ENCODE measurements at places on chromosomes 4 and X. TPM values are rescaled to one million over a fixed set of nuclear protein-coding genes. Genes with fewer than 3 reads are reported as not detected.

DNA sequence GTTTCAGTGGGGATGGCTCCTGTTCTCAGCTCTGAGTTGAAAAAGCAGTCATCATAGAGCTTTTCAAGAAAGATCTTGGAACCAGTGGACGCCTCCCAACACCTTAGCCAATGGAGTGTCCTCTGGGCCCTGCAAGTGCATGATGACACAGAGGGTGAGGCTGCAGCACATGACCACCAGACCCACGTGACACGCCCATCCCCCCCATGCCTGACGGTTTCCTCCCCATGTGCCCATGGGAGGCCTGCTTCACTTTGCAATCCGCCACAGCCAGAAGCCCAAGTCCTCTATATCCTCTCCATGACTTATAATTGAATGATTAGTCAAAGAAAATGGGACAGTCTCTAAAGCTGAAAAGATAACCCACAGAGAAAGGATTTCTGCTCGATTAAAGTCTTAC lies 187.0 kb downstream of the AFAP1 start:
- H3K4me3 ChIP-seq, result no peak overlapping the region
- no peaks in the 10 kb centered on the region for H3K36me3 ChIP-seq
- no peak for DNase-seq
- H3K27me3 ChIP-seq, result no peaks in the 10 kb centered on the region
- H3K4me1 ChIP-seq, result peaks cover 9% of the 10 kb centered on the region

DNA sequence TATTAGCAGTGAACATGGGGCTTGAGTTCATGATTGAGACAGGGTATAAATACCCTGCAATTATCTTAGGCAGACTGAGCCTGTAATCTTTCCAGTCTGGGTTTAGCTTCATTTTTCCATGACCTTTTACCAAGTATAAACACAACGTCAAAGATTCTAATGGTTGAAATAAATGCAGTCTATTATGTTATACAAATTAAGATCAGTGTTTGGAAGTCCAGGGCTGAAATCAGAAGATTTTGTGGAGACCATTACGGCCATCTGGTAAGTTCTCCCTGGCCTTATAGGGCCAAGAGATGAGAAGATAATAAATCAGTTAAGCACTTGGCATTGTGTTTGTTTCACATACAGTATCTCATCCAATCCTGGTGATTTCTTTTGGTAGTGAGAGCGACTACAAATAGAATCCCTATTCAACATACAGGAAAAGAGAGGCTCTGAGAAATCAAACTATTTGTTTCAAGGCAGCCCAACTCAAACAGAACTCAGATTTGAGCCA lies 425.8 kb downstream of the PACRGL start:
- H3K27ac ChIP-seq, result no peak overlapping the region
- H3K36me3 ChIP-seq, result no peaks in the 10 kb centered on the region
- no peak overlapping the region for H3K4me3 ChIP-seq
- DNase-seq, result no peak
- H3K27me3 ChIP-seq, result no peaks in the 10 kb centered on the region

DNA sequence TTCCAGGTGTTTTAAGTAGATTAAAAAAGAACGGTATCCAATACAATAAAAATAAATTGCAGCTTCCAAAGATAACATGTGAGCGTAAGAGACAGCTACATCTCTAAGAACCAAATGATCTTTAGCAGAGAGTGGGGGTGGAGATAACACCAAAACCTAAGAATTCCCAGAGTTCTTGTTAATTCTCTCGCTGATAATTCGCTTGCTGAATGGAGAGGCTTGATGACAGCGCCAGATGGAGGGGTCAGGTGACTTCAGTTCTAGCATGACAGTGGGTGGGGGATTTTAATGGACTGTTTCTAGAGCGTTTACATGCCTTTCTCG lies 2.3 kb downstream of the CLCN4 start:
- H3K27ac ChIP-seq, result no peak overlapping the region
- peaks cover 43% of the 10 kb centered on the region for H3K27me3 ChIP-seq
- H3K4me3 ChIP-seq, result no peak overlapping the region
- H3K36me3 ChIP-seq, result no peaks in the 10 kb centered on the region

Gene NXF2
- total RNA-seq, result not detected

DNA sequence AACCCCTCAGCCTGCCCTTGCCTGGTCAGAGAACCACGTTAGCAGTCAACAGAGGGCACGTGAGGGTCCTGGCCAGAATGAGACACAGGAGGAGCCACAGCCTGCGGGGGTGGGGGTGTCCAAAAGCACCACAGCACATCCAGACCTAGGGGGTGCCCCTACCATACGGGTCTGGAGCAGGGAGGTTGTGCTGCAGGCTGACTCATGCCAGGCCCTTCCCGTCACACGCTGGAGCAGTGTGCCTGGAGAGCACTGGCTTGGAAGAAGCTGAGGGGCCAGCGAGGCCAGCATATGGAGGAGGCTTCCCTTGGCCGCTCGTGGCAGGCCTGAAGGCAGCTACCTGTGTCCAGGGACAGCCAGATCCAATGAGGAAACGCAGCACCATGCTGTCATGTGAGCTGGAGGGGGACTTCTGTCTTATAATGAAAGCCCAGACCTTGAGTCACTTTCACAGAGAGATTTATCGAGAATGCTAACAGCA lies 1.5 kb upstream of the IRAK1 start:
- DNase-seq, result no peak
- H3K27me3 ChIP-seq, result no peaks in the 10 kb centered on the region
- H3K4me1 ChIP-seq, result no peaks in the 10 kb centered on the region
- peaks cover 17% of the 10 kb centered on the region for H3K36me3 ChIP-seq

- no peaks in the 10 kb centered on the region for H3K27me3 ChIP-seq
- H3K36me3 ChIP-seq, result no peaks in the 10 kb centered on the region
- no peaks in the 10 kb centered on the region for H3K4me1 ChIP-seq
Measured at GRCh38 chrX:41259516-41259915, 74.4 kb upstream of the DDX3X start.

Gene PGRMC1
- 13.4 TPM for total RNA-seq

Gene SCRG1
- not detected for total RNA-seq

- H3K4me1 ChIP-seq, result no peaks in the 10 kb centered on the region
- H3K36me3 ChIP-seq, result no peaks in the 10 kb centered on the region
- H3K27me3 ChIP-seq, result no peaks in the 10 kb centered on the region
Measured at GRCh38 chr4:2305766-2306501, 44.0 kb upstream of the MXD4 start.

DNA sequence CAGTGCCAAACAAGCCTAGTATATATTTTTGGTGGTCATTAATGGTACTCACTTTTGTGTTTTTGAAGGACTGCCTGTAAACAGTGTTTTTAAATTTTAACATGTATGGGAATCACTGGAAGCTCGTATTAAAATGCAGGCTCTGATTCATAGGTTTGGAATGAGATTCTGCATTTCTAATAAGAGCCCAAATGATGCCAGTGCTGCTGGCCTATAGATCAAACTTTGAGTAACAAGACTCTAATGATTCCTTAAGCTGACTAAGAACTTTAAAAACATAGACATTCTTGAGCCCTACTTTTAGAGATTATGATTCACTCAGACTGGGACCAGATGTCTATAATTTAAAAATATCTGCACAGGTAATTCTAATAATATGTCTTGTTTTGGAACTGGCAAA lies 823.2 kb upstream of the LCORL start:
- DNase-seq, result no peak
- no peaks in the 10 kb centered on the region for H3K36me3 ChIP-seq
- H3K4me3 ChIP-seq, result no peak overlapping the region
- no peaks in the 10 kb centered on the region for H3K4me1 ChIP-seq
- H3K27me3 ChIP-seq, result no peaks in the 10 kb centered on the region
- no peak overlapping the region for H3K27ac ChIP-seq

Gene TLR7
- 0.10 TPM for total RNA-seq

Gene NWD2
- not detected for total RNA-seq

GRCh38 chrX:130245441-130245840 lies 23.3 kb downstream of the ZNF280C start:
- DNase-seq, result no peak
- no peaks in the 10 kb centered on the region for H3K27me3 ChIP-seq
- H3K4me3 ChIP-seq, result no peak overlapping the region

- peaks cover 7% of the 10 kb centered on the region for H3K27me3 ChIP-seq
- H3K27ac ChIP-seq, result no peak overlapping the region
- no peaks in the 10 kb centered on the region for H3K4me1 ChIP-seq
Measured at GRCh38 chr4:169256856-169257761, 13.6 kb downstream of the SH3RF1 start.

DNA sequence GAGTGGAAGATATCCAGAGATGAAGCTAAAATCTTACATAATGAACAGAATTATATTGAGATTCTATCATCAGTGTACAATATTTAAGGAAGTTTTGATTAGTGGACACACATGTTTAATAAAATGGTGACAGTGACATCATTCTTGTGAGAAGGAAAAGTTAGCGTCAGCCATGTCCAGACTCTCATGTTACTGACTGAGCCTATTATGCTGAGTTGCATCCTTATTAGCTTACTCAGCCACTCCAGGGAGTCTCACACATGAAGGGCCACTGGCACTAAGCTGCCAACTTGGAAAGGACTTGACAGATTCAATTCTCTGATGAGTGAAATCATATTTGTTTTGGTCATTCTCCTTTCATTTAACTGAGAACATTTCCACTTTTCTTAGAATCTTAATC lies 170.6 kb downstream of the BANK1 start:
- no peaks in the 10 kb centered on the region for H3K36me3 ChIP-seq
- no peaks in the 10 kb centered on the region for H3K27me3 ChIP-seq
- H3K27ac ChIP-seq, result no peak overlapping the region
- H3K4me3 ChIP-seq, result no peak overlapping the region

DNA sequence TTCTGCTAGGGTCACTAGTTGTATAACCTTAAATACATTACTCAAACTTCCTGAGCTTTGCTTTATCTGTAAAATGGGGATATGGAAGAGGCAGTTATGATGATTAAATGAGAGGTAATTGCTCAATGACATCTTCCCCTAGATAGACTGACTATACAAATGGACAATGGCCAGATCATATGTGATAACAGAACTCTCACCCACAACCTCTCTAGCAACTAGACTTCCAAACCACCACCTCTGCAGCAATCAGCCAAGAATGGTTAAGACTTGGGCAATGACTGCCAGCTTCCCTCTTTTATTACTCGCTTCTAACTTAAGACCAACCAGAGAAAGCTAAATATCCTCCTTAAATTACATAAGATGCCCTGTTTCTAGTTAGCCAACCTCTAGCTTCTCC lies 2.9 kb upstream of the SEPSECS start:
- DNase-seq, result no peak
- H3K4me1 ChIP-seq, result peaks cover 13% of the 10 kb centered on the region
- H3K36me3 ChIP-seq, result peaks cover 4% of the 10 kb centered on the region
- H3K27me3 ChIP-seq, result no peaks in the 10 kb centered on the region

Gene UGT2B7
- total RNA-seq, result not detected

- DNase-seq, result no peak
- H3K4me3 ChIP-seq, result peak within 1 kb of the TSS; percentile 48
- H3K27ac ChIP-seq, result no peak within 1 kb of the TSS
- H3K27me3 ChIP-seq, result peaks cover 36% of the 10 kb centered on the region
- H3K36me3 ChIP-seq, result no peaks in the 10 kb centered on the region
Measured at GRCh38 chr4:20251796-20252655, at the start of gene SLIT2. SLIT2 (plus strand) TSS chr4:20251905; CDS start chr4:20253816, 1,911 bp downstream.

- no peaks in the 10 kb centered on the region for H3K27me3 ChIP-seq
- no peak overlapping the region for H3K4me3 ChIP-seq
- H3K36me3 ChIP-seq, result no peaks in the 10 kb centered on the region
Measured at GRCh38 chrX:134625315-134625718, 33.0 kb downstream of the PLAC1 start.

GRCh38 chrX:27039332-27039731 lies 423.8 kb downstream of the PPP4R3C start:
- DNase-seq, result no peak
- H3K27me3 ChIP-seq, result no peaks in the 10 kb centered on the region
- H3K27ac ChIP-seq, result no peak overlapping the region

GRCh38 chr4:78162821-78163220 lies 105.7 kb downstream of the FRAS1 start:
- no peaks in the 10 kb centered on the region for H3K27me3 ChIP-seq
- no peak for DNase-seq
- no peaks in the 10 kb centered on the region for H3K4me1 ChIP-seq
- no peaks in the 10 kb centered on the region for H3K36me3 ChIP-seq

DNA sequence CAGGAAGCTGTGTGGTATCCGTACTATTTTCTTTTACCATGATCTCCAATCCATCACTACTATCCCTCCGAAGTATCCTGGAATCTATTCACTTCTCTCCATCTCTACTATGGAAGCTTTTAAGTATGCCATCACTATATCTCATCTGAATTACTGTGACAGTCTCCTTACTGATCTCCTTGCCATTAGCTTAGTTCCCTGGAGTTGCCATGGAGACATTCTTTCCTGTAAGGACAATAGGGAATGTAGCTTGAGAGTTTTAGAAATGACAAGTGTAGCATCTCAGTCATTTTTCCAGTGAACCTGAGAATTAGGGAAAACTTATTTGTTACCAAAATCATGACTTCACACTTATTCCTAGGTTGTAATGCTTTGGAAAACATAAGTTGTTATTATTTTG lies 86.3 kb downstream of the HPGD start:
- no peak overlapping the region for H3K27ac ChIP-seq
- no peaks in the 10 kb centered on the region for H3K36me3 ChIP-seq
- H3K4me3 ChIP-seq, result no peak overlapping the region
- no peak for DNase-seq

- peaks cover 27% of the 10 kb centered on the region for H3K4me1 ChIP-seq
- no peak for DNase-seq
- H3K4me3 ChIP-seq, result peak overlapping the region; percentile 23
- peak overlapping the region; percentile 97 for H3K27ac ChIP-seq
- no peaks in the 10 kb centered on the region for H3K36me3 ChIP-seq
- H3K27me3 ChIP-seq, result no peaks in the 10 kb centered on the region
Measured at GRCh38 chr4:26884486-26884988, 23.9 kb downstream of the STIM2 start.

DNA sequence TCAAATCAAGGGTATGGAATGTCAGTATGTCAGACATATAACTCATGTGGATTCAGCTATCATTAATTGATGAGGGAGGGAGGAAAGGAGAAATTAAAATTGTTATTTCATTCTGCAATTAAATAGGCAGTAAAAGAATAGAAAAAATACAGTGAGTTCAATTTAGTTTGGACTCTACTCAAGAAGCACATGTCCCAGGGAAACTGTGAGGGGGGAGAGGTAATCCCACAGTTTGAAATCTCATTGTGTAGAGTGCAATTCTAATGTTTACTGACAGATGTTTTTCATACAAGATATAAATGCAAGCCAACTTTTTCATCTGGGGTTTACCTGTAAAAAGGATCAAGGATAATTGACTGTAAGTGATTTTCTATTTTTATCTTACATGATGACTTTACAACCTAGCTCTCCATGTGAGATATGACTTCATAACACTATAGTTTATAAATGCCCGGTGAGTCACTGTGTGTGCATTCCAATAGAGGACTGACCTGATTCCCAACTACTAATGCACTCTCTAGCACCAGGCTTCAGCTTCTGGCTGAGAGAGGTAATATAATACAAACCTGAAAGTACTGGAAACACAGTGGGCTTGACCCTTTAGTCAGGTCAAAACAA lies 35.2 kb upstream of the SCD5 start:
- no peaks in the 10 kb centered on the region for H3K4me1 ChIP-seq
- DNase-seq, result no peak
- H3K27me3 ChIP-seq, result no peaks in the 10 kb centered on the region
- H3K27ac ChIP-seq, result no peak overlapping the region
- no peak overlapping the region for H3K4me3 ChIP-seq
- H3K36me3 ChIP-seq, result peaks cover 3% of the 10 kb centered on the region

Measured in T-cell (primary cell).